ENCODE measurements at places on chromosomes 5 and 9.

DNA sequence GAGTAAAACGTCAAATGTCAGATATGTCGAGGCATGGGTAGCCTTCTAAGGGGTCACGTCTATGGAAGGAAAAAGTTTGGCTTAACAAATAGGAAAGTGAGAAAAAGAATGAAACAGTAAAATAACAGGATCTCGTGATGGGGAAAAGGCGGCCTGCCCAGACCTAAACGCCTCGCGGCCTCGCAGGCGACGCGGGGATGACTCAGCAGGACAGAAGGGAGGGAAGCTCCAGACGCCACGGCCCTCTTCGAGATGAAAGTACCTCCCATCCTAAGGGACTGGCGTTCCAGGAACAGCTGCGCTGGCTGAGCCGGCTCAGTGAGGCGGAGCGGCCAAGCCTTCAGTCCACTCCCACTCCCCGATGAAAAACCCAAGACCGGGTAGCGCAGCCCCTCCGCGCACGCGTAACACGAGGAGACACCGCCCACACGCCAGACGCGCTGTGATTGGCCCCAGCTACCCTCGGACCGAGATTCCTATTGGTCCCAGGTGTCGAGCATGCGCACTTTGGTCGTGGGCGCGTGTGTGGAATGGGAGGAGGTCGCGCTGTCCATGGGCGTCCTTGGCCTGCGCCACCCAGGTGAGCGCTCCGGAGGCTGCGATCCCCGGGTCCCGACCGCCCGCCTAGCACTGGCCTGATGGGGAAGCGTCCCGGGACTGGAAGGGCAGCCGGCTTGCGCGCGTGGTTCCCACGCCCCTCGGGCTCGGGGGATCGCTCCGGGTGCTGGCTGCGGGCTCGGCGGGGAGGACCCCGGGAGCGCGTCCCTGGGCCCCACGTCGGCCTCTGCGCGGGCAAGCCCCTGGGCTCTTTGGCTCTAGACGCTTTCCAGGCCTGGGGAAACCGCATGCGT is 588.5 kb downstream of the MTRR start:
- peak; percentile 76 for DNase-seq

- DNase-seq = no peak
Observed at GRCh38 chr5:32206509-32207354, 32.6 kb upstream of the GOLPH3 start.

- DNase-seq = no peak
Observed at GRCh38 chr5:10632110-10632761, 68.4 kb downstream of the ANKRD33B start.

DNA sequence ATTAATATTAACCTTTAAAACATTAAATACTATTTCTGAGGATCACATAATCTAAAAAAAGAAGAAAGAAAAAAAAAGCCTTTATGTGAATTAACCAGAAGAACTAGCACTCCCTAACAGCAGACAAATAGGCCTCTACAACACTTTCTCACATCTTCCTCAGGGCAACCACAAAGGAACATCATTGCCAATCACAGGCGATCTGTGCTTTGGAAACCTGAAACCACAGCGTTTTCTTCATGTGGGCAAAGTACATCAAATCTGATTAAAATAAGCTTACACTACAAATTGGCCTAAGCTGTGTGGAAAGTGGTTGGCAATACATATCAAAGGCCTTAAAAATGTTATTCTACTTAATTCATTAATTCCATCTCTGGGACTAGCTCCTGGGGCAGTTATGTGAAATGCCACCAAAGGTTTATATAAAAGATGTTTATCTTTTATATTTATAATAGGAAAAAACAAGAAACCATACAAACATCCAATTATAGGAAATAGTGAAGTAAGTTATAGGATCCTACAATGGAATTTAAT is 184.8 kb upstream of the TBCA start:
- DNase-seq = no peak

DNA sequence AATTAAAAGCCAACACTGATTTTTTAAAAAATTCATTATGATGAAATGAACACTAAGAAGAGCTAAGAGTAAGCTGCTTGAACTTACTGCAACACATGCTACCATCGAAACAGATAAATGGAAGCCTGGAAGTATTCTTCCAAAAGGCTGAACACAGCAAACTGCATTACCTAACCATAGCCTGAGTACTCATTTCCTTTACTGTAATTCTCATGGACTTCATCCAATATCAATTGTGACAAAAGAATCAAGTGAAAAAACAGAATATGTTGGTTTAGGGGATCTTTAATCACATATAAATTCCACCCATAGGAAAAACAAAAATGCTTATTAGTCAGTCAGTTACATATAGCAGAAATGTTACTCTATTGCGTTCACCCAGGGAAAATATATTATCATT is 68.5 kb downstream of the DROSHA start:
- no peak for DNase-seq

DNA sequence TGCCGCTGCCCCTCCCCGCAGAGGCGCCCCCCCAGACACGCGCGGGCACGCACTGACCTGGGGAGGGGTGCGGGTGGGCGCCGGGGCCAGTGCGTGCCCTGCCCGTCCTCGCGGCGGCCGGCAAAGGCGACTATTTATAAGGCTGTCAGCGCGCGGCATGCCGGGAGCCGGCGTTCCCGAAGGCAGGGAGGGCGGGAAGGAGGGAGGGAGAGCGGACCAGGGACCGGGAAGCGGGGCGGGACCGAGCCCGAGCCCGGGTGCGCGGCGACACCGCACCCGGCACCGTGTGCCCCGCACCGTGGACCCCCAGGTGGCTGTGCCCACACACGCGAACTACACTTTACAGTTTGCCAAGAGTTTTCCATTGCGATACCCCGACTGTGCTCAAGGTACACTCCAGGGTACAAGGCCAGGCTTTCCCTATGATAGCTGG is at the start of gene AK1:
TSS of gene AK1 (minus strand) at position 110 of the 433 bp plus-strand sequence. CDS start 3,058 bp downstream, outside the sequence.
- DNase-seq = peak; percentile 72

DNA sequence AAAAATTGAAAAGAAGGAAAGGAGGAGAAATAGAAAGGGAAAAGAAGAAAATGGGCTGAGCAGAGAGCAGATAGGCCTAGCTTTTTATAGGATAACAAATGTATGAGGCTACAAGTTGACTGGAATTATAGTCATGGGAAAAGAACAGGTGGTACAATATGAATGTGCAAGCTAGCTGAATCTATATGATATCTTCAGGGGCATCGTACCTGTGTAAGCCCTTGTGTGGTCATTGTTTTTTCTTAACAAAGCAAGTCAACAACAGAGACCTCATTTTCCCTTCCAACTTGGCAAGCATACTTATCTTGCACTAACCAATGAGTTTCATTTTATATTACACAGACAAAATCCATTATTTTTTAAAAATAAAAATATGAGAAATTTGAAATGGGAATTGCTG is 259.2 kb downstream of the KCTD16 start:
- DNase-seq = no peak

DNA sequence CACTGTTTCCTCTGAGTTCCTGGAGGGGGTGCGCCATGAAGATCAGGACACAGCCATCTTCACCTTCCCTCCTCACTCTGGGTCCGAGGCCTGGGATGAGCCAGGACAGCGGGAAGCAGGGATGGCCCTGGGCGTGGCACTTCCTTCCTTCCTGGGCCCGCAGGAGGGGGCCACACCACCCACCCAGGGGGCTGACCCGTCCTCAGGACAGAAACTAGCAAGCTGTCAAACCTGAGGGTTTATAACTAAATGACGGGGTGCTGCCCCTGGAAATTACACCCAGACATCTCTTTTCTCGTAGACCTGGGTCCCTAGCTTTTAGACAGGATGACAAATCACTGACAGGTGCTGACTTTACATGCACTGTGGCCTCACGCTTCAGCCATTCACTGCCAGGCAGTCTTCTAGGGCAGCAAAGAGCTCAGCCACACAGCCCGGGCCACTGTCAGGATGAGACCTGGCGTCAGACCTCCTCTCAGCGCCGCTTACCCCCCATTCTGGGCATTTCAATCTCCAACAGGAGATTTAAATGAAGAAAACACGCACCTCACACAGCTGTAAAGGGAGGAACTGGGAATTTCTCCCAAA is 8.1 kb downstream of the FCN2 start:
- DNase-seq = no peak

DNA sequence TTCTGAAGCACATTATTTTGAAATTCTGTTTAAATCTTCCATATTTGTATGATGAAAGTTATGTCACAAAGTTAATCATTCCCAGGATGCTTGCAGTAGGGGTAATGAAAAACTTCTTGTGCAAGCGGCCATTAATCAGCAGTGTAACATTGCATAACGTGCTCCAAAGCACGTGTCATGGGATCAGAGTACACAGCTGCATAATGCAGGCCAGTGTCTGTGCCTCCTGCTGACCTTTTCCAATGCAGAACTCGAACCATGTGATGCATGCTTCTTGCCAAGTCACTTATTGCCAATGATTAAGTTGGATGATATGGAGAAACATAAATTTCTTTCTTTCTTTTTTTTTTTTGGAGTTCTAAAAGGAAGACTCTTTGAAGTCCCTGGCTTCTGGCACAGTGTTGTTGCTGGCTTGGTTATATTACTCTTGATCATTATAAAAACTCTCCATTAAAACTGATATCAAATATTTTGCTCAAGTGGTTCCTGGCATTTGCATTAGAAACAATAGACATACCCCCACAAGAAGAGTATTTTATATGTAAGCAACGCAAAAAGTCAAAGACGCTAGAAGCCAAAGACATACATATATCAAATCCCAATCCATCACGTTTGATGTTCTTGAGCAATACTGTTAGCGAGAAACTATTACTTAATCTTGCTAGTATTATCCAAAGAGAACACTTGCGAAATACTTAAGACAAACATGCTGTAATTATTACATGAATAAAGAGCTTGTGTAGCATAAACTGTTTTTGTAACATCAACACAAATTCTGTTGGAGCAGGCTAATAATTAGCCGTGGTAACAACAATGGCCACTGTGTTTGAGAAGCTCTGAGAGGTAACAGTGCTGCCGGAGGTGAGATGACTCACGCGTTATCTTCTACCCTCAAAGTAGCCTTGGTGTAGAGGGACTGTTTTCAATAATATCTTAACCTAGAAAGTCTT is 164.2 kb downstream of the AUH start:
- no peak for DNase-seq
